ENCODE measurements at places on chromosomes 7 and 10.

- DNase-seq = no peak
Measured at GRCh38 chr7:156029460-156030007, 217.3 kb upstream of the SHH start.

- DNase-seq = peak; percentile 33
Measured at GRCh38 chr10:89419548-89419947, 5.2 kb downstream of the IFIT5 start.

- no peak for DNase-seq
Measured at GRCh38 chr10:100282907-100283306, 3.6 kb downstream of the BLOC1S2 start.

- DNase-seq = no peak
Measured at GRCh38 chr7:152869677-152870051, 110.1 kb downstream of the ACTR3B start.

GRCh38 chr7:41887416-41887815 is 184.5 kb upstream of the INHBA start:
- DNase-seq = no peak

DNA sequence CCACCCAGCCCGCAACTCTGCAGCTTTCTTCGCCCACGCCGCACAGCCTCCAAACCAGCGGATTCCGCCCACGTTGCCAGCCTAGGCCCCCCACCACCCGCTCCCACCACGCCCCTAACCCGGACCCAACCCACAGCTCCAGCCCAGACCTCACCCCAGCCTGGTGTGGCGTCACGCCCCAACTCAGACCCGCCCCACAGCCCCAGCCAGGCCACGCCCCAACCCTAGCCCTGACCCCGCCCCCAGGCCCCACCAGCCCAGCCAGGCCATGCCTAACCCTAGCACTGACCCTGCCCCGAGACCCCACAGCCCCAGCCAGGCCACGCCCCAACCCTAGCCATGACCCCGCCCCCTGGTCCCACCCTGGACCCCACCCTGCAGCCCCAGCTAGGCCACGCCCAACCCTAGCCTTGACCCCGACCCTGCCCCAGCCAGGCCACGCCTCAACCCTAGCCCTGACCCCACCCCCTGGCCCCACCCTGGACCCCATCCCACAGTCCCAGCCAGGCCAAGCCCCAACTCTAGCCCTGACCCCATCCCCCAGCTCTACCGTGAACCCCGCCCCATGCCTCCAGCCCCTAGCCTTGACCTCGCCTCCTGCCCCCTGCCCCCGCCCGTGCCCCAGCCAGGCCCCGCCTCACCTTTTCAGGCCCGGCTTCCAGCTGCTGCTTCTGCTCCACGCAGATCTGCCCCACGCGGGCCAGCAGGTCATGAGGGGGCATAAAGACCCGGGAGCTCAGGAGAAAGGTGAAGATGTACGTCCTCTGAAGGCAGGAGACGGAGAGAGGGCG is 64.0 kb downstream of the RASGEF1A start:
- no peak for DNase-seq
